ENCODE measurements at places on chromosomes 3 and 15.

- no peak for DNase-seq
Measured at GRCh38 chr3:44318891-44319311, 19.7 kb upstream of the TCAIM start.

DNA sequence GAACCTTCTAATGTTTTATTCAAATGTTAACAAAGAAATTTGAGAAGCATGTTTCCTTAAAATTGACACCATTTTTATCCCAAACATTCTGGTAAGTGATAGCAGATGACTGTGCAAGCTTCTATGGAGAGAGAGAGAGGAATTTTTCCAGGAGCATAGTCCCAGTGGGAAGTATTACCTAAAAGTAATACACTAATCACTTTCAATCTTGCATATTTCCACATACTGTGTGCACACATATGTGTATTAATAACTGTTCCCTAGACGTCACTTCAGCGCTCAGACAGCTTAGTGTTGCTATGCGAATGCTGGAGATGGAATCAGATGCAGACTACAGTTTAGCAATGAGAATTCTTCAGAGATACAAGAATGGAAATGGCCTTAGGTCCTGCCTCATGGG lies 424.3 kb upstream of the TPRG1 start:
- no peak for DNase-seq

- DNase-seq = no peak
Measured at GRCh38 chr3:133096900-133097613, 58.9 kb downstream of the TMEM108 start.

DNA sequence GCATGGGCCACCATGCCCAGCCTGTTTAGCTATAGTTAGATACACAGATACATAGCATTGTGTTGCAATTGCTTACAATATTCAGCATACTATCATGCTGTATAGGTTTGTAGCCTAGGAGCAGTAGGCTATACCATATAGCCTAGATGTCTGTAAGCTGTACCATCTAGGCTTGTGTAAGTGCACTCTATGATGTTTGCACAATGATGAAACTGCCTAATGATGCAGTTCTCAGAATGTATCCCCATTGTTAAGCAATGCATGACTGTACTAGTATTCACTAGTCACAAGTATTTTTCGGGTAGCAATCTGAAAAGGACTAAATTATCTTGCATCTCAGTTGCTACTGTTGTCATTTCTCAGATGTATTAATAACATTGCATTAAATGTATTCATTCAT lies 16.0 kb downstream of the PIGB start:
- no peak for DNase-seq

DNA sequence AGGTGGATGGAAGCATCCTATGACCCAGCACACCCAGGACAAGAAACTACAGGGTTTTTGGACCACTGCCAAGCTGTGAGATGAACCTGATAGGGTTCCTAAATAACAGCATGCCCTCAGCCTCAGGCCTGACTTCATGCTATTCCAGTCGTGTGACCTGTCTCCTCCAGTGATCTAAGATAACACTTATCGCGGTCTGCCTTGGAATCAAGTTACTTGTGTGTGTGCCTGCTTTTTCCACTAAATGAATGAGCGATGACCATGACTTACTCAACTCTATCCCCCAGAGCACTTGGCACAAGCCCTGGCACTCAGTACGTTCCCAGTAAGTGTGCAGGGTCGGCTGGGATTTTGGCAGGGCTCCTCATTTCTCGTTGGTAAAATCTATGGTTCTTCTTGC lies 172.7 kb upstream of the TP63 start:
- DNase-seq = no peak

DNA sequence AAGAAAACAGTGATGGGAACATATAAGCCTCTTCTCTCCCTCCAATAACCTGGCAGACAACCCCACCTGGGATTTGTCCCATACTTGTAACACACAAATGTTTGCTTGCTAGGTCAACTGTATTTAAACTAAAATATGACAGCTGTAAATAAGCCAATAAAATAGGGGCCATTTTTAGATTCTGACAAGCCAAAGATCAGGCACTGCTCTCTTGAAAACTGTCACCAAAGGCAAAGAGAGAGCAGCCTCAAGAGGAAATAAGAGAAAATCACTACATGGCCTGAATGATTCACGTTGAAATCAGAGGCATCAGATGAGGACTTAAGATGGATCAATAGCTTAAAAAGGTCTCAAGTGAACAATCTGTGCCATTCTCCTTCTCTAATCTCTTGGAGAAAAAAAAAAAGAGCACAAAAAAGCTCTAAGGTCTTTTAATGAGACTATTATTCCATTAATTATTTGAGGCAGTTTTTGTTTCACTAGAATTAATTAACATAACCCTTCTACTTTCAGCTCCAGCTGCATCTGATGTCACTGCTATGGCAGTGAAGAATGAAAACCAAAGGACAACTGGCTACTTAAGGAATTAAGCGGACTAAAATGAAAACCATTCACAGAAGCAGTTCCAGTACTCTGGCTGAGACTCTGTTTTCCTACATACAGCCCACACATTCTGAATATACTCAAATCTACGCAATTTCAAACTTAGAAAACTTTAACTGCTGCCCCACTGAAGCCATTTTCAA lies 19.0 kb downstream of the MYO5A start:
- DNase-seq = no peak

DNA sequence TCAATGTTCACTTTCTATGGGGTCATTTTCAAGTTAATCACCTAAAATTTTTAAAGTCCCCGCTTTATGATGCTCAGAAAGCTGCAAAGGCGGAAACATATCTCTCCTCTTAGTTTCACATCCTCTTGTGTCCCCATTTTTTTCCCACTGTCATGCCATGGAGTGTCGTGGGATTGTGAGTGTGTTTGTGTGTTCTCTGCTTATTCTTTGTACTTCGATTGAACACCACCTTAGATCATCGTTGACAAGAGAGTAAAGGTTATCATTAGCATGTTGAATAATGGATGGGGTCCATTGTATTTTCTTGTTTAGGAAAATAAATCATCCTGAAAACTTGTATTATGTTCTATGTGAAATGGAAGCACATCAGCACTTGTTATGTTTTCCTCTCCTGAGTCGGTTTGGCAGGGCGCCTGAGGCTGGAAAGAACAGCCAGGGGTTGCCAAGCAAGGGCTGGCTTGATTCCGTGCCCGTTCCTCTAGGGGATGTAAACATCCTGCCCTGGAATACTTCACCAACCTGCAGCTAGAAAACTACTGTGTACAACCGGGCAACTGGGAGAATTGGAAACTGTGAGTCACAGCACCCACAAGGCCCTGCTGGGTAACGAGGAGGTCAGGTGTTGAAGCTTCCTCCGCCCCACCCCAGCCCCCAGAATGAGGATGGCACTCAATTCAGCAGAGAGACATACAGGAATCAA lies 67.2 kb downstream of the EIF4E3 start:
- no peak for DNase-seq

DNA sequence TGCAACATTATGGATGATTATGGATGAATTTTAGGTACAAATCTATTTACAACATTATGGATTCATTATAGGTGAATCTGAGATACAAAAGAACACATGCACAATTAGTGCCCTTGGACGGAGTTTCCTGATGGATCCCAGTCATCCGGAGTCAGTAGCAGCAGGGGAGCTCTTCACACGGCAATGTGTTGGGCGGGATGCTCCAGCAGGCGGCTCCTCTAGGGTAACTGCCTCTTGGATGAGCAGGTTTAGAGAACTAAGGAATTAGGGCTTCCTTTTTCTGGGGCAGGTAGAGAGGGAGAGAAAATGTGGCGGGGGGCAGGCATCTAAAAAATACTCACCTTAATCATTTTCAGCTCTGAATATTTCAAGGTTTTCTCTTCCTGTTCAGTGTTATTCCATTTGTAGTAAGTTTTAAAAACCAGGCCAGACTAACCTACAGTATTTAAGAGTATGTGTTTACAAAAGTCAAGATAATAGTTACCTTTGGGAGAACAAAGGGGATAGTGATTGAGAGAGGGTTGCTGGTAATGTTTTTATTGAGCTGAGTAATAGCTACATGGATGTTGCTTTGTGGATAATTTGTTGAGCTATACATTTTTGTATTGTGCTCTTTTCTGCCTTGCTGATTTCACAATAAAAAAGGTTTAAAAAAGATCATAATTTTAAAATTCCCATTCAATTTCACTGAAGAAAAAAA lies 27.4 kb upstream of the GOLM2 start:
- DNase-seq = no peak

- no peak for DNase-seq
Measured at GRCh38 chr3:177065285-177066033, 131.8 kb downstream of the TBL1XR1 start.

DNA sequence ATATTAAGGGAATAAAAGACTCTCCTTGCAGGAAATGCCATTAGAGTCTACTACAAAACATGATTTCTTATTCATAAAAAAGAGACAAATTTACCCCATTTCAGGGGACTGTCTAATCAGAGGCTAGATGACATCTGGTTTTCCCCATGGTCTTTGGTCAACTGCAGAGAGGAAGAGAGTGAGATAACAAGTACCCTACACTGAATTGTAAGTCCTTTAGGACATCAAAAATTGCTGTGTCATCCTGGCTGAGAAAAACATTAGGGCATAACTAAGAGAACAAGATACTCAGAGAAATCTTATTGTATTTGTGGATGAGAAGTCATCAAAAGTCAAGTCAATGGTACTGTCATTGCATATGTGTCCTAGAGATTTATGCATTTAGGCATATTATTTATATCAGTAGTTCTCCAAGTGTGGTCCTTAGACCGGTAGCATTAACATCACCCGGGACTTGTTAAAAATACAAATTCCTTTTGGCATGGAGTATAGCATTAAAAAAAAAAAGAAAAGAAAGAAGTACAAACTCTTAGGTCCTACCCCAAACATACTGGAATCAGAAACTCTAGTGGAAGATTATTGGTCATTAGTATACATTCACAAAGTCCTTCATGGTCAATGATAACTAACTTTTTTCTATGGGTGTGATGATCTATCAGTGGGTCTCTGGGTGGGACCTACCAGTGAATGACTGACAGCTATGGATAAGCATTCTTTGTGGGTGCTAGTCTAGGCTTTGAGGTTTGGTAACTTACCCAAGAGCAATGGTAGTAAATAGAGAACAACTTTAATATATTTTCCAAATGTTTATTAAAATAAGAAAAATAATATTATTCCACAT lies 29.0 kb upstream of the TBC1D5 start:
- no peak for DNase-seq

GRCh38 chr15:67307156-67307555 lies 52.6 kb downstream of the IQCH start:
- DNase-seq = no peak

DNA sequence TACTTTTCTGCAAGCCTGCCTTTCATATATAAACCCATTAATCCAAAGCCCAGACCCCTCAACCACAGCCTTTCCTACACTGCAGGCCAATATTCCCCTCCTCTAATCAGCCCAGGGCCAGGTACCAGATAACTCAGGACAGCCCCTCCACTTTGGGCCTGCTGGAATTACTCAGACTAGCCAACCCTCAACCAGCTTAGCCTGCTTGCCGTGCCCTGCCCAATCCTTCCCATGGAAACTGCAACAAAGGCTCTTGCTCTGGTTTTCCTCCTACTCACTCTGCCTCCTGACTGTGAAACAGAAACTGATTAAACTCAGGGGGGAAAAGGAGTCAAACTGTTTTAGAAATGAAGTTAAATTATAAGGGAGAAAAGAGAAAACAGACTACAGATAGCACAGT lies 248.1 kb downstream of the KLF13 start:
- no peak for DNase-seq

GRCh38 chr3:153038779-153039178 lies 123.2 kb upstream of the RAP2B start:
- no peak for DNase-seq

- DNase-seq = no peak
Measured at GRCh38 chr3:187878772-187879518, 133.7 kb upstream of the BCL6 start.

- no peak for DNase-seq
Measured at GRCh38 chr3:106628407-106628806, 748.8 kb upstream of the CCDC54 start.

- no peak for DNase-seq
Measured at GRCh38 chr3:102106416-102107097, 257.2 kb downstream of the NFKBIZ start.

DNA sequence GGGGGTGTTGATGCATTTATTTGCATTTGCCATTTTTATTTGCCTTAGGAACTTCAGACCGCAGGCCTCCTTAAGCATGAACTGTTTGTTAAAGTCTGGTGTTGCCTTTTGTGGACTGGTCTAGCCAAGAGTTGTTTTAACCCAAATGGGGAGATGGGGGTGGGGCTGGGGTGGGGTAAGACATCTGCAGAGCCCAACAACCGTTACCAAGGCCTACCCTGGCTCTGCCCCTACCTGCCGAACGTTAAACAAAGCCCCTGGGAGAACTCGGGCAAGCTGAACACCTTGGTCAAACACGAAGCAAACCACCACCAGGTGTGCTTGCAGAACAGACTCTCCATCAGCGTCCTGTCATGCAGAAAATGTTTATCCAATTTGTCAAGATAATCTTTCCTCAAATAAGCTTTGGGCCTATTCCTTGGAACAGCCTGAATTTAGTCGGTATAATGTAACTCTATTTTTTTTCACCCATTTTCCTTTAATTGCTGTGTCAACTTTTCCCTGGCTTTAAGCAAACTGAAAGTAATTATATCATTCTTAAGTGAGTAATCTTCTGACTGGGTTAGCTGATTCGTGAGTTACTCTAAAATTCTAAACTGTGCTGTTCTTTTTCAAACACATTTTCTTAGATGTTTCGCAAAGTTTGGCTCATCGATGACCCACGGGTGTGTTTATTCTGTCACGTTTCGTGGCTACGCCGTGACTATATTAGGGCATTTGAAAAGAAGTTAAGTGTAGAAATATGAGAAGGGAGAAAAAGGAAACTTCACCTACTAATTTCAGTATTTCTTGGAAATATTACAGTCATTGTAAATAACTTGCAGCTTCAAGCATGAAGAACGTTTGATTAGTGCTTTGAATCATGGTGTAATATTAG lies 127.6 kb downstream of the SOX2 start:
- DNase-seq = no peak

DNA sequence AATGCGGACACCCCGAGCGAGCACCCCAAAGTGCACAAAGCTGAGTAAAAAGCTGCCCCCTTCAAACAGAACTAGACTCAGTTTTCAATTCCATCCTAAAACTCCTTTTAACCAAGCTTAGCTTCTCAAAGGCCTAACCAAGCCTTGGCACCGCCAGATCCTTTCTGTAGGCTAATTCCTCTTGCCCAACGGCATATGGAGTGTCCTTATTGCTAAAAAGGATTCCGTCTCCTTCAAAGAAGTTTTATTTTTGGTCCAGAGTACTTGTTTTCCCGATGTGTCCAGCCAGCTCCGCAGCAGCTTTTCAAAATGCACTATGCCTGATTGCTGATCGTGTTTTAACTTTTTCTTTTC lies 5.3 kb downstream of the BHLHE40 start:
- no peak for DNase-seq

DNA sequence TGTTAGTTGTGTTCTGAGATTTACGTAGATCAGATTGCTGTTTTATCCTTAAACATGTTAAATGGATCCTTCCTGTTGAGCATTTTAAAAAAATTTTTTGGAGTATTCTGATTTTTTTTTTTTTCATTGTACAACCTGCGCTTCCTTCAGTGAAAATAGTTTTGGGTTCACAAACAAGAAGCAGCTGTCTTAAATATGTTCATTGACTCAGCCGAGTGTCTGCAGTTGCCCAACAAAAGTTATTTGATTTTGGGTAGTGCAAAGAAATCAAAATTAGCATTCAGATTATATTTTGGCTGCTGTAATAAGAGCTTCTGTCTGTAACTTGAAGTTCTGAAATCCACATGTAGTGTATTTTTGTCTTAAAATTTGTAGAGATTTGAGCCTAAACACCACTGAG lies 148.2 kb downstream of the BBX start:
- no peak for DNase-seq

GRCh38 chr3:197104738-197105137 lies 75.1 kb upstream of the MELTF start:
- DNase-seq = no peak

GRCh38 chr3:102525624-102526023 lies 90.8 kb downstream of the ZPLD1 start:
- DNase-seq = no peak
